Fibroblast of the aortic adventitia (primary cell): ENCODE measurements at places on chromosomes 5 and 9.

DNA sequence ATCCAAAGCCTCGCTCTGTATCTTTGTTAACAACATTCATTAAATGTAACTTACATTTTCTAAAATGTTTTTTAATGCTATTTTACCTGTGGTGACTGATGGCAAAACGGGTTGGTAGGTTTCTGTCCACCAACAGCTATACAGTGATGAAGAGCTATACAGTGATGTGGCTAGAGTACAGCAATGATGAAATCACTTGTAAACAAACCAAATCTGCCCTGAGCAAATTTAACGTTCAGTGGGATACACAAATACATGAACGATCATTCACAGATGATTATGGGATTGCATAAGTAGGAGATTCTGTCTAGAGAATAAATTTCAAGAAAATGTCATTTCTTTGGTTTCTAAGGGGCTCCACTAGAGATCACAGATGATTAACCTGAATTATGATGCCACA is 132.7 kb downstream of the MPDZ start:
- no peak for DNase-seq

GRCh38 chr9:21491756-21492155 is 9.6 kb upstream of the IFNE start:
- peak; percentile 45 for DNase-seq

DNA sequence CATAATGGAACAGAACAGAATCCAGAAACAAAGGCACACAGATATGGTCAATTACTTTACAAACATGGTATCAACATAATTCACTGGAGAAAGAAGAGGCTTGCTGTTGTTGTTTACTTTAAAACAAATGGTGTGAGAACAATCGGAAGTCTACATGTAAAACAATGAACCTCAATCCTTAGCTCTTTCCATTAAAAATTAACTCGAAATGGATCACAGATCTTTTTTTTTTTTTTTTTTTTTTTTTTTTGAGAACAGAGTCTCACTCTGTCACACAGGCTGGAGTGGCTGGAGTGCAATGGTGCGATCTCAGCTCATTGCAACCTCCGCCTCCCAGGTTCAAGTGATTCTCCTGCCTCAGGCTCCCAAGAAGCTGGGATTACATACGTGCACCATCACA is 9.8 kb downstream of the SEMA4D start:
- DNase-seq, result no peak

DNA sequence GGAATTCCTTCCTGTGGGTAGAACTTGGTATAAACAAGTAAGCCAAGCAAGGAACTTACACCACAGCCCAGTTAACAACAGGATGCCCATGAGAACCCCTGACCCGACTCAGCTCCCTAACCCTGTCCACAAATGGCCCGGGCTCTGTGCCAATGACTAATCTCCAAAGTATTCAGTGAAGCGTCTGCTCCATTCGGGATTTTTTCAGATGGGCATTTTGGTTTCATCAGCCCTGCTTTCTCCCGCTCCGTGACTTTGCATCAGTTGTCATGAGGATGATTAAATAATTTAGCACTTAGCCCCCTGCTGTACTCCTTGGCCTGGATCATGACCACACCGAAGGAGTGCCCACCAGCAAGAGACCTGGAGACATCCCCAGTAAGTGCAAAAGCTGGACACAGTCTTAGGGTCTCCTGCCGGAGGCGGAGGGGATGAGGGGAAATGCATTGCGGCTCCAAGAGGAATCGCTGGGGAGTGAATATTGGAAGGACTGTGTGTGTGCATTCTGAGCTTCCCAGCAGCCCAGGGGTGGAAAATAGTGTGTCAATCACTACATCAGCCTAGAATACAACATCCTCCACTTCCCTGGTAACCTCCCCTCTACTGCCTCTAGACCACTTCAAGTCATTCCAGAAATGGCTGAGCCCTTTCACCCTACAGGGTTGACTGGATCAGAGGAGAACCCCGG is 41.4 kb upstream of the DNAH5 start:
- peak; percentile 83 for DNase-seq
